Amniotic stem cell (primary cell): ENCODE measurements at places on chromosomes 2 and 18.

GRCh38 chr18:44878335-44878734, 197.6 kb downstream of the SETBP1 start:
- no peak for DNase-seq

- DNase-seq, result no peak
Observed at GRCh38 chr2:2263196-2263829, 67.8 kb downstream of the MYT1L start.

DNA sequence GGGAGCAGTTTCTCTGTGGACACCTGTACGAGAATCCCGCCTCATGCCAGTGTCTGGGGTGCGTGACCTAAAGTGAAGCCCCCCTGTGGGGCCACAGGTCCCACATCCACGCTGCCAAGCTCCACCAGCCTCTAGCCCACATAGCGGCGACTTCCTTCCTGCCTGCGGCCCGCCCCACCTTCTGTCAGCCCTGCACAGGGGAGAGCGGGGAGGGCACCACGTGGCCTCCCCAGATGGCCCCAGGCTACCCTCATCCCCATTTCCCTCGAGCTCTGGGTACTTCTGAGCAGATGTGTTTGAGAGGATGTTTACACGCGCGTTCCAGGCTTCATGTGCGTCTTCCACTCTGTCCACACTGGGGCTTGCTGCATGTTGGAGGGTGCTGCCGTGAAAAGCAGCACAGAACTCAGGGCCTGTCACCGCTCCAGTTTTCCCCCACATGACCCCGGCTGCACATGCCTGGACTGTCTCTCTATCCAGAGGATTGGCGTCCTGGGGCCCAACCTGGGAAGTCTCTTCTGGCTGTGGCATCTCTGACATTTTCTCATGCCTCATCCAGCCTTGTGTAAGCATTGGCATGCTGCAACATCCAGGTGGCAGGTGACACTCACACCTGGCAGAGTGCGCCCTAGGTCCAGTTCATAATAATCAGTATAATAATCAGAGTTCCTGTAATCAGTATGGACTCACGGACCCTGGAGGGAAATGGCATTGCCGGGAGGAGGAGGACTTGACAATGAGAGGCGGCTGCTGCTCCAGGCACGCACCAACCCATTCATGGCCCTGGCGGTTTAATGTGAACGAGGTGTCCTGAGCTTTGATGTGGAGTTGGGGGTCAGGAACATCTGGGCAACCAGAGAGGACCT, 146.3 kb upstream of the TWIST2 start:
- no peak for DNase-seq

DNA sequence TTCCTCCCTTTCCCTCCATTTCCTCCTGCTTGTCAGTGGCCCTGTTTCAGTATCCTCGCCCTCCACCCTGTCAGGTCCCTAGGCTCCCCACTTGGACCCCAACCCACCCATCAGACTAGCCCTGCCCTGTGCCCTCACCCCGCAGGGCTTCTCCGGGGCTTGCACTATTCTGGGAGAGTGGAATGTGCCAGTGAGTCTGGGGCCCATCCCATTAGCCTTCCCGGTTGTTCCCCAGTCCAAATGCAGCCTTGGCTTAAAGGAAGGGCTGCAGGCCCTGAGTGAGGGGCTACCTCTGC, 45.5 kb downstream of the MYO7B start:
- no peak for DNase-seq

DNA sequence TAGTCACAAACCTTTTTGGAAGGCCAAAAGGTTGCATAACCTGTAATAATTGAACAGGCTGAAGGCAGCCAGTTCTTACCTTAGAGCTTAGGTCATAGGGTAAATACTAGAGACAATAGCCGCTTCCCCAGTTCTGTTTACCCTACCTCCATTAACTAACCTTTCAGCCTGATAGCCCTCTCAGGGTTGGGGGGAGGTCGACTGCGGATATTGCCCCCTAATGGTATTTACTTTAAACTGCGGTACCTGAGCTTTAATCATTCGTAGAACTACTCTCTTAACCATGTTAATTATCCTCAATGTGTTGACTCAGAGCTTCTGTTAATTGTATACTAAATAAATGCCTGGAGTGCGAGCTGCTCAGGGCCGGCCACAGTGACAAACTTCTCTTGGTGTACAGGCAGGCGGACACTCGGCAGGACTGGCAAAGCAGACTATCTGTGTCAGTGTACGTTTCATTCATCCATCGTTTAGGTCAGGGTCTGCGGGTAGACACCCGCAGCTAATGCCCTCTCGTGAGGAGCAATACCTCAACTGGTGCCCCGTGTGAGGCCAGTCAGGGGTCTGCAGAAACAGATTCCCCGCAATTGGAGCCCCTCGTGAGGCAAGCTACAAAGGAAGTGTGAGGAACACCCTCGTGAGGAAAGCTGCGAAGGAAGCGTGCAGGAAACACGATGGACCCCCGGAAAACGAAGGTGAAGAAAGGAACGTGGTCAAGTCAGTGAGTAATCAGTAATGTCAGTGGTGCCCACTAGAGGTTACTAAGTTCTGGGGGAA, 115.3 kb upstream of the SCN7A start:
- DNase-seq, result no peak

GRCh38 chr2:216113572-216113971, 4.4 kb downstream of the XRCC5 start:
- no peak for DNase-seq

- DNase-seq, result no peak
Observed at GRCh38 chr2:172996387-172996961, 79.2 kb upstream of the MAP3K20 start.

GRCh38 chr2:231614559-231615057, 21.9 kb downstream of the TEX44 start:
- DNase-seq, result no peak

GRCh38 chr2:50754514-50754913, 277.4 kb downstream of the NRXN1 start:
- DNase-seq, result no peak

- DNase-seq, result no peak
Observed at GRCh38 chr2:147374423-147374811, 470.4 kb upstream of the ACVR2A start.
